ENCODE measurements at places on chromosomes 6 and 20.

DNA sequence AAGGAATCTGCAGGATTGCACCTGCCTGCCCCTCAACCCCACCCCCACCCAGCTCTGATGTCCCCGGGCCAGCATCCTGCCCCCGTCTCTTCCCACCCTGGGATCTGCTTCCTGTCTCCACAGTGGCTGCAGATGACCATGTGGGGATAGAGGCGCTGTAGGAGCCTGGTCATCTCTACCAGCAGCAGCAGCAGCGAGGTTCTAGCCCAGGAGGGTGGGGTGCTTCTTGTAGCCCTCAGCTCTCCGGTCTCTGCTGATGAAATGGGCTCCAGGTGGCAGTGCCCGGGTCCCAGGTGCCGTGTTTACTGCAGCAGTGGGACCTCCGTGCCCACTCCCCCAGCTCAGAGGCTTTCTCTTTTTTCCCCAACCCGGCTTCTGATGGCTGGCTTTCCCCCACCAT, 25.2 kb downstream of the CAPN11 start:
- DNase-seq = no peak

- no peak for DNase-seq
Measured at GRCh38 chr6:169984181-169985120, 233.0 kb downstream of the ERMARD start.

- DNase-seq = peak; percentile 16
Measured at GRCh38 chr6:158461954-158462353, 97.9 kb upstream of the TMEM181 start.

GRCh38 chr20:8019998-8020247, 362 bp upstream of the TMX4 start:
- no peak for DNase-seq

DNA sequence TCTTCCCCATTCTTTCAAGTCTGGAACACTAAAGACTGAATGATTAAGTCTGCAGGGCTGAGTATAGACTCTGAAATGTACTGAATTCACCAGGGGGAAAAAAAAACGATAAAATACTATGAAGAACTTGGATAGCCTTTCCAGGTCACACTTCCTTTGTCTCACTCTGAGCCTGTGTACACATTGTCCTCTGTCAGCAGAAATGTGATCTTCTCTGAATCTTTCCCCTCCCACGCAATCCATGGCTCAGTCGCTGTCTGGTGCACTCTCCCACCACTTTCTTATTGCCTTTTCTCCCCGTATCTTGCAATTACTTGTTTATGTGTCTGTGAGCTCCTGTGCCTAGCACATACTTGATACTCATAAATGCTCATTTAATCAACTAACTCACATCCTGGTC, 212.6 kb upstream of the RSPO3 start:
- DNase-seq = no peak

GRCh38 chr20:33120934-33121333, 41.5 kb downstream of the BPIFB4 start:
- DNase-seq = no peak

DNA sequence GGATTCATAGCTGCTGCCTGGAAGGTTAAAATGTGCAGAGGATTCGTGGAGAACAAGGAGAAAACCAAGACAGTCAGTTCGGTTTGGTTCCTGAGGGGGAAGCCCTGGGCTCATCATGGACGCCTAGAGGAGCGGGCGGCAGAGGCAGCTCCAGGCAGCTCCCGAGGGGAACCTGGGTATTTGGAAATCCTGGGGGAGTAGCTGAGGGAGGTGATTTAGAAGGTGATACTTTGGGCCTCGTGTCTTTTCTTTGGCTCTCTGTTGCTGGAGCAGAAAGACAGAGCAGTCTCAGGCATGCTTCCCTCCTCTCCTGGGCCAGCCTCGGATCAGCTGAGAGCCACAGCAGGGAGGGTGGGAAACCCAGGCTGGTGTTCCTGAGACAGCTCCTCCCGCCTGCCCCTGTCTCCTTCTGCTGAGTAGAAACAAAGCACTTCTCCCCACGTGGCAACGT, 139.5 kb downstream of the DLL1 start:
- no peak for DNase-seq

- no peak for DNase-seq
Measured at GRCh38 chr6:148021699-148022098, 320.9 kb upstream of the SASH1 start.

DNA sequence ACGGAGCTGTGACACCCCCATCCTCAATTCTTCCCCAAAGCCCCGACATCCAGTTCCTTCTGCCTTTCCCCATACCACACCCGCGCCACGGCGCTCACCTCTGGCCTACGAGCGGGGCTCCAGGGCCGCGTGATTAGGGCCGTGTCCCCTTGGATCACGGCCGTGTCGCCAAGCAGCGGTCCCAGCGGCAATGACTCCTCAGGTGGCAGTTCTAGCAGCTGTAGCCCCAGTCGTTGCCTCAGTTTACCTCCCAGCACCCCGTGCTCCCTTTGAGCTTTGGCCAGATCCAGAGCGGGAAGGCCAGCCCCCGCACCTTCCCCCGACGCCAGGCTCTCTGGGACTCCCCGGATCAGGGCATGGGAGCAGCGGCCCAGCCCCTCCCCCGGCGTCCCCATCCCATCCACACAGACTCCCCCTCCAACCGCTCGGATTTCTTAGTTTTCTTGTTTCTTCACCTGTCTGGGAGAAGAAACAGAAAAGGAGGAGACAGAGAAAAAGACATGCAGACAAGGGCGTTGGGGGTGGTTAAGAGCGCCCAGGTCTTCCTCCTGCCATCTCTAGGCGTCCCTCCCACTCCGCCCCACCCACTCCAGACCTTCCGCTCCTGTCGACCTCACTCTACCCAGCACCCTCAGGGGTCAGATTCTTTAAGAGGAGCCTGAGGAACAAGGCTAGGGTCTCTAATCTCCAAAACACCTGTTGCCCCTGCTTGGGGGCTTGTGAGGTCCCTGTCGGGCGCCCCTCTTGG, at the start of gene DDAH2:
TSS of gene DDAH2 (minus strand) at position 533 of the 748 bp plus-strand sequence. CDS start at position 395, 138 bp downstream.
- DNase-seq = no peak

- DNase-seq = peak; percentile 3
Measured at GRCh38 chr6:140271759-140272377, 897.4 kb upstream of the CITED2 start.

- no peak for DNase-seq
Measured at GRCh38 chr6:6319952-6320811, at the start of gene F13A1. Gene F13A1, minus strand, starts transcription at chr6:6320662. Its CDS starts 1,998 bp downstream, at chr6:6318664.
